ENCODE measurements at places on chromosomes 1 and 21.
A peak's percentile ranks its signal among the peaks of the same experiment; 100 is the strongest.

GRCh38 chr1:44532567-44532944 is 127.5 kb downstream of the RNF220 start:
- DNase-seq = no peak

DNA sequence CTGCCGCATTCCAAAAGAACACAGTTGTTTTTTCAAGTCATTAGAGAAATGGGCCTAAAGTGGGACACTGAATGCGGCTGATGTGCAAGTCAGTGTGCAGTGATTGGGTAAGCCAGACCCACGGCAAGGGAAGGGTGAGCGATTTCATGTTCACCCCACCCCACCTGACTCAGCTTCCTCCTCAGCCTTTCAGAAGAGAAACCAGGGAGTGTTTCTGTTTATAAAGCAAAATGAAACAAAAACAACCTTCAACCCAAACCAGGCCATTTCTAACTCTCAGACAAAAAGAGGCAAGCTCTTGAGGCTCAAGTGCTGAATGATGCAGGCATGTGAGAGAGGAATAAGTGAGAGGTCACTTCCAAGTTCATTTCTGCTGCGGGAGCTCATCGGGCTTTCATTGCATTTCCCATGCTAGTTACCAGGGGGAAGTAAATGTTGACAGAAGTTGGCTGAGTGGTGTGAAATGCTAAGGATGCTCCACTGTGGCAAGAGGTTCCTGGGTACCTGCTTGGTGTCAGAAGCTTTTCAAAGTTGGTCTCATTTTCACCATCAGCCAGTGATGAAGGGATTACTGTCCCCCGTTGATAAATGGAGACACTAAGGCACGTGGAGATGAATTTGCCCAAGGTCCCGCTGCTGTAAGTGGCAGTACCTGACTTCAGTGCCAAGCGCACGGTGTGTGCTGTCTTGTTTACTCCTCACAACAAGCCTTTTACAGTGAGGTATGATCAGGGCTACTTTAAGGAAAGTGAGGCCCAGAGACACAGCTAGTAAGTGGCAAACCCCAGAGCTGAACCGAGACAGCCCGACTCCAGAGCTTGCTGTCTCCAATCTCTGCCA is 29.1 kb downstream of the STPG1 start:
- DNase-seq = peak; percentile 83

DNA sequence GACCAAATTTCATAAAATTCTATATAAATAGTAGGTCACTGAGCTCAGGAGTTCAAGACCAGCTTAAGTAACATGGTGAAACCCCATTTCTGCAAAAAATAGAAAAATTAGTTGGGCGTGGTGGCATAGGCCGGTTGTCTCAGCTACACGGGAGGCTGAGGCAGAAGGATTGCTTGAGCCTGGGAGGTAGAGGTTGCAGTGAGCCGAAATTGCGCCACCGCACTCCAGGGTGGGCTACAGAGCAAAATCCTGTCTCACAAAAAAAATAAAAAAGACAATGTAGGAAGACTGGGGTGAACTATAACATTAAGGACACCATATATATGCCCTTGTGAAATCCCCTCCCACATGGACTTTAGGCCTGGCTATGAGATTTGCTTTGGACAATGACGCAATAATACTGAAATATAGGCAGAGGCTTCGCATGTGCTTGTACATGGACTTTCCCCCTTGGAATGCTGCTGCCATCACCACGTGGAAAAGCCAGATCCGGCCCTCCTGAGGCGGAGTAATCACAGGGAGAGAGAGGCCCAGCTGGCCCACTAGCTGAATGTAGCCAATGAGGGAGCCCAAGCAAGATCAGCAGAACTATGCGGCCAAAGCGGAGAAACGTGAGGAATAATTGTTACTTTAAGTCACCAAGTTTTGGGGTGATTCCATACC is 13.1 kb upstream of the USP1 start:
- DNase-seq = no peak

- DNase-seq = no peak
Observed at GRCh38 chr1:56436912-56437417, 142.4 kb downstream of the PLPP3 start.

- no peak for DNase-seq
Observed at GRCh38 chr1:244027491-244028145, 23.5 kb upstream of the ZBTB18 start.

- no peak for DNase-seq
Observed at GRCh38 chr1:83998205-83998497, 781 bp downstream of the TTLL7 start.

DNA sequence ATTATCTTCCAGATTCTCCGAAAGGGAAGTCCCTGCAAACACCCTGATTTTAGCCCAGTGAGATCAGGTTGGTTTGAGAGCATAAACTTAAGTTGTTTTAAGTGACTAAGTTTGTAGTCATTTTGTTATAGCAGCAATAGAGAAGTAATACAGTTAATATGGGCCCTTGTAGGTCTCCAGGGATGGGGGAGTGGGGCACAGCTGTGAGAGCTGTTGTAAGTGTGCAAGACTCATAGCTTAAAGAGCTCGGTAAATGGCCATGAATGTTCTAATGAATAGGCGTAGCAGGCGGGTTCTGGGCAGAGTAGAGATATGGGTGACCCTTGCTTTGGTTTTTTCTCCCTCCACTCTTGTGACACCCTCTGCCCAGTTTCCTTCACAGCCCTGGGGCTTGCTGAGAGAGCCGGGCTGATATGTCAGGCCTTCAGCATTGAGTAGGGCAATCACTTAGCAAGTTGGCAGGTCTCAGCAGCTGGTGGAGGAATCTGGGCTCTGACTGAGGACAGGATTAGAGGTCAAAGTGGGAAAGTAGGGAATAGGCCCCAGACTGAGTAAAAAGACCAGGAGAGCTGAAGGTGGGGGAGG is 16.0 kb upstream of the ID3 start:
- DNase-seq = peak; percentile 41

DNA sequence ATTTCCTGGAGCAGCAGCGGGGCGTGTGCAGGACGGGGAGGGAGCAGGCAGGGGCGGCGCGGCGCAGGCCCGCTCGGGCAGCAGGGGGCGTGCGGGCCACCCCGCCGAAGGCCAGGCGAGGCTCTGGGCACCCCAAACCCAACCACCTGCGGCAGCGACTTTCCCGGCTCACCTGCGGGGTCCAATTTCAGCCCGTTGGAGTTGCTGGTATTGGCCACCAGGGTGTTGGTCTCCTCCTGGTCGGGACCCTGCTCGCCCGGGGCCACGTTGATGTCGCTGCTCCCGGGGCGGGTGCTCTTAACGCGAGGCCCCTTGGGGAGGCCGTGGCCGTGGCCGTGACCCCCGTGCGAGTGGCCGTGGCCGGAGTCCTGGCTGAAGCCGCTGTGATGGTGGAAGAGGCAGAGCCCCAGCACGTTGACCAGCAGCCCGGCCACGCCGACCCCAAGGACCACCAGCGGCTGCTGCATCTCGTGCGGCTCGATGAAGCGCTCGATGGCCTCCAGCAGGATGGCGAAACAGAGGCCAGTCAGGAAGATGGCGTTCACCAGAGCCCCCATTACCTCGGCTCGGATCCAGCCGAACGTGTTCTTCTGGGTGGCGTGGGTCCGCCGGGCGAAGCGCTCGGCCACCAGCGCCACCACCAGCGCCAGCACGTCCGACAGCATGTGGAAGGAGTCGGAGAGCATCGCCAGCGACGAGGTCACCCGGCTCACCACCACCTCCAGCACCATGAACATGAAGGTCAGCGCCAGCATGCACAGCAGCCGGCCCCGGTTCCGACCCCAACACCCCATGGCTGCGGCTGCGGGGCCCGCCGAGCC is 932 bp downstream of the SLC30A1 start:
- DNase-seq = peak; percentile 96

- DNase-seq = no peak
Observed at GRCh38 chr1:158732524-158732923, 12.0 kb upstream of the OR6K3 start.

GRCh38 chr1:60134716-60135115 is 61.1 kb upstream of the C1orf87 start:
- no peak for DNase-seq

DNA sequence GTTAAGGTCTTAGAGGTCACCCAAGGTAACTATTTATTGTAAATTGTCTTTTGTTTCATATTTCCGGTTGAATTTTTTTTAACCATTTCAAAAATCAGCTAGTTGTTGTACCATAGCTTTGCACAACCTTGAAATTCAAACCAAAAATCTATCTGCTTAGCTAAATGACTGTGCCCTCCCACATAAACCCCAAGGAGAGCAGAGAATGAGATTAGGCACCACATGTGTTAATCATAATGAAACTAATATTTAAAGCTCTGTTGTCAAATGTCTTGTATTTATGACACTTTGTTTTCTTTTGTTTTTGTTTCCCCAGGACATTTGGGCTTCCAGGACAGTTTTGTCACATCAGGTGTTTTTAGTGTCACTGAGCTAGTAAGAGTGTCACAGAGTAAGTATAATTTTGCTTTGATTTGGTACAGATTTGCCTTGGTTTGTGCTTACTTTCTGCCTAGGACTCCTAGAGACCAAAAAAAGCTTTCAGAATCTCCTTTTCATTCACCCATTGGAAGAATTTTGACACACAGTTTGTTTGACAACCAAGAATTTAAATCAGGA is 249.9 kb downstream of the NFIA start:
- no peak for DNase-seq

DNA sequence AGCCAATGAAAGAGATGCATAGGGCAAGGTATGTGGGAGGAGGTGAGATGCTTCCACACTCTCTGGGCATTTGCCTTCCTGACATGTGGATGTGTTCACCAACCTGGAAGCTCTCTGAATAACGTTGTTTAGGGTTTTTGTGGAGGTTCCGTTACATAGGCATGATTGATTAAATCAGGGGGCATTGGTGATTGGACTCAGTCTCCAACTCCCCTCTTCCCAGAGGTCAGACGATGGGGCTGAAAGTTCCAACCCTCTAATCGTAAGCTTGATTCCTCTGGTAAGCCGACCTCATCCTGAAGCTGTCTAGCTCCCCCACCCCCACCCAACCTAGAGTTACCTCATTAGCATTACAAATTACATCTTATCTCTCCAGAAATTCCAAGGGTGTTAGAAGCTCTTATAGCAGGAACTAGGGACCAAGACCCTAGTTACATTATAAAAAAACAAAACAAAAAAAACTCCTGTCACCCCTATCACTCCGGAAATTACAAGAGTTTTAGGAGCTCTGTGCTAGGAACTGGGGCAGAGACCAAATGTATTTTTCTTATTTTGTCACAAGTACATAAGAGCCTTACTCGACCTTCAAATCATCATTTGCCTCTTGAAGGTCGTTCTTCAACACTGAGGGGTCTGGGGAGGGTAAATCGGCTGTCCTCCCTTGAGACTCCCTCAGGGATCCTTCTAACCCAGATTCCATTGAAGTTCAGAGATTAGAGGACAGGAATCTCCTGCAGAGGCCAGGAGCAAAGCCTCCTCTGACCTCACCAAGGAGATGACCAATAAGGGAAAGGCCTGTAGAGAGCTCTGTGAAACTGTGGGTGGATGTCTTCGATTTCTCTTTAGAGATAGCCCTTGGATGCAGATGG is 58.2 kb downstream of the DNTTIP2 start:
- DNase-seq = no peak

DNA sequence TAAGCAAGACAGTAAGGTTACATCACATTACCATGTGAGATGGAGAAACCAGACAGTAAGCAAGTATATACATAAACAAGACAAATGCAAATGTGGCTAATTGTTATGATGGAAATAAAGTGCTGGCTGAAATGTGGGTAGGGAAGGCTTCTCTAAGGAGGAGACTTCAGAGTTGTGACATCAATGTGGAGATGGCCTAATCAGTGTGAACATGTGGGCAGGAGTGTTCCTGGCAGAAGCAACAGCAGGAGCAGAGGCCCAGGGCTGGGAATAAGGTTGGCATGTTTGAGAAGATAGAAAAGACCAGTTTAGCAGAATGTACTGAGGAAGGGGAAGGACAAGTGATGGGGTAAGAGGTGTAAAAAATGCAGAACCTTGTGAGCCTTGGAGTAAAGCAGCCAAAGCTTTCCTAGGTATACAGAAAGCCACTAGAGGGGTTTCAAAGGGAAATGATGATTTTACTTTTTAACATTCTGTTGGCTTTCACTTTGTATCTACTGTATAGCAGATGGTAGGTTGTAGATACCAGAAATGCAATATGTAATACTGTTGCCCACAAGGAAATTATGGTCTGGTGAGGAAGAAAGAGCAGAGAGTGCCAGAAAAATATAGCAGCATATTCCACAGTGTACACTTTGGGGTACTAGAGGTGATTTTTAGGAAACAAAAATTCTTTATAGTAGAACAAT is 197.4 kb downstream of the FGGY start:
- DNase-seq = no peak

- DNase-seq = no peak
Observed at GRCh38 chr1:240338837-240339236, 247.2 kb downstream of the FMN2 start.

- DNase-seq = no peak
Observed at GRCh38 chr1:169601096-169601881, 15.0 kb upstream of the F5 start.

DNA sequence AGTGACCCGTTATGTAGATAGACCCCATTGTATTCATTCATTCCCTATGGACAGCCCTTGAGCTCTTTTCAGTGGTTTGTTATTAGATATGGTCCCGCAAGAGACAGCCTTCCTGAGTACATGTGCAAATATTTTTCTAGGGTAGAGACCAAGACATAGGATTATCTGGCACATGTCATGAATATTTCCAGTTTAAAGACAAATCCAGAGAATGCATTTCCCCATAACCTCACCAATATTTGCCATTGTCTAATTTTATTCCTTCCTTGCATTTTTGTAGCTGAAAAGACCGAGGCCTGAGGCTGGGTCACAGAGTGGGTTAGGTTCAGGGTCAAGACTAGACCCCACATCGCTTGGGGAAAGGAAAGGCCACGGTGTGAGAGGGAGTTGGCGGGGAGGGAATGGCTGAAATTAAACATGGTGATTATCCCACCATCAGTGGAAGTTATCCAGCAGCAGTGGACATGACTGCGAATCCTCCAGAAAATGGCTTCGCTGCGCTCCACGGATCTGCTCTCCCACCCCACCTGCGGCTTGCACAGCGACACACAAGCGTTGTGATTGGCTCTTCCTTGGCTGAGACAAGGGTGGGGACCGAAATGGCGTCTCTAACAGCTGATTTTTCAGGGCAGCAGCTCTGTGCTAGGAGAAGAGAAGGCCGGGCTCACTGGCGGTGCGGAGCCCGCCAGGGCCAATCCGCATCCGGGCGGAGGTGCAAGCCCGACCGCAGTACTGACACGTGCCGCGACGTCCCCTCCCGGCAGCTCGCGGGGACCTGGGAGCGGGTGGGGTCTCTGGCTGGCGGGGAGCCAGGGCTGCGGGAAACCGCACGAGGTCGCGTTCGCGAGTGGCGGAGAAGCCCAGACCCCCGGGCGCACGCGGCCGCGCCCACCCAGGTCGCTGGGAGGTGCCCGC is 16.1 kb upstream of the STMN1 start:
- peak; percentile 86 for DNase-seq

- DNase-seq = no peak
Observed at GRCh38 chr1:82934074-82934473, 1064.9 kb downstream of the TTLL7 start.

DNA sequence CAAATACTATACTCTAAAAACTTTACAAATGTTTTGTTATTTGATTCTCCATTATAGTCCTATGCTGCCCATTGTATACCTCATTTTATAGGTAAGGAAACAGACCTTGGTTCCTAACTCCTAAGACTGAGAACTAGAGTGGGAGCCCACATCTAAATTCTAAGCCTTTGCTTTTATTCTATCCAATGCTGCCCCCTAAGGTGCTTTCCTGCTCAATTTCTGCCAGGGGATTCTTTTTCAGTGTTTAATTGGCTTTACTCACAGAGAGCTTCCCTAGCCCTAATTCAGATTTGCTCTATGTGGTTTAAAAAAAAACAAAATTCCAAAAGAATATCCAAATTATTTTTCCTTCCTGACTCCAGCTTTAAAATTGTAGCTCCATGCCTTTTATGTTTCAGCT is 64.5 kb downstream of the KIF14 start:
- no peak for DNase-seq

GRCh38 chr1:64962441-64962840 is 3.9 kb downstream of the JAK1 start:
- DNase-seq = peak; percentile 72

- no peak for DNase-seq
Observed at GRCh38 chr1:195608883-195609282, 999.4 kb downstream of the KCNT2 start.
